ENCODE measurements at places on chromosomes 2 and 18. TPM values are rescaled to one million over a fixed set of nuclear protein-coding genes. Genes with fewer than 3 reads are reported as not detected.

DNA sequence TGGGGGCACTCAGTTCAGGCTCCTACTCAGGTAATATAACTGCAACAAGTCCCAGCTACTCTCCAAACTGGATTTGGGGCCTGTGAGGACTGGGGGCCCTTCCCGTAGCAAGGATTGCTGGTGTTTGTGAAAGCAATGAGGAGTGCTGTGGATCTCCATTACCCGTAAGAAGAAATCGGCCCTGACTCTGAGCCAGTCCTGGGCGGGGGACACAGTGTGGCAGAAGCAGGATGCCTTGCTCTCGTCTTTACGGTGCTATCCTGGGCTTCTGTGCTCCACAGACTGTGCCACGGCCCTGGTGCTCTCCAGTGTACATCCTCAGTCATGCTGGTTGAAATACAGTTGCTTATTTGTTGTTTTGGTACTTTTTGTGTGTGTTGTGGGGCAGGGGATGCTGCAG, 172.9 kb downstream of the NDUFA10 start:
- no peak for DNase-seq

DNA sequence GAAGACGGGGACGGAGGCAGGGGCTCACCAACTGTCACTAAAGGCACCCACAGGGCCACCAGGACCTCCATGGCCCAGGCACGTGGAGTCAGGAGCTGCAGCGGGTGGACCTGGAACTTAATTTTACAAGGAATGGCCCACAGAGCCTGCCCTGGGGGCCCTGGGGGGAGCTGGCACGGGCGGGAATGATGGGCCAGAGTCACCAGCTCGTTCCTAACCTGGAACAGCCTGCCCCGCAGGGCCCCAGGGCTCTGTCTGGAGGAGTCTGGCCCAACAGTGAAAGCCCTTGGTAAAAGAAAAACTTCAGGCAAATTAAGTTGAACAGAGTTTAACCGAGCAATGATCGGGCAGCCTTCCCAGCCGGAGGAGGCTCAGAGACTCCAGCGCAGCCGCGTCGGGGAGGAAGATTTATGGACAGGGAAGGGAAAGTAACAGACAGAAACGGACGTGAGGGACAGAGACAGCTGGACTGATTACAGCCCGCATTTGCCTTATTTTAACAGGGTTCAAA, 118.4 kb upstream of the TMEM18 start:
- peak; percentile 70 for DNase-seq

- DNase-seq = no peak
Measured at GRCh38 chr2:105872142-105872728, 127.5 kb downstream of the NCK2 start.

- no peak for DNase-seq
Measured at GRCh38 chr2:5057891-5058351, 634.3 kb upstream of the SOX11 start.

The MAL gene
- total RNA-seq = 8.3 TPM

The COMMD1 gene
- total RNA-seq = 56.0 TPM

GRCh38 chr2:35355056-35355455, 1000.5 kb upstream of the CRIM1 start:
- no peak for DNase-seq

The VWC2L gene
- total RNA-seq = 0.08 TPM

The HOXD9 gene
- not detected for total RNA-seq

DNA sequence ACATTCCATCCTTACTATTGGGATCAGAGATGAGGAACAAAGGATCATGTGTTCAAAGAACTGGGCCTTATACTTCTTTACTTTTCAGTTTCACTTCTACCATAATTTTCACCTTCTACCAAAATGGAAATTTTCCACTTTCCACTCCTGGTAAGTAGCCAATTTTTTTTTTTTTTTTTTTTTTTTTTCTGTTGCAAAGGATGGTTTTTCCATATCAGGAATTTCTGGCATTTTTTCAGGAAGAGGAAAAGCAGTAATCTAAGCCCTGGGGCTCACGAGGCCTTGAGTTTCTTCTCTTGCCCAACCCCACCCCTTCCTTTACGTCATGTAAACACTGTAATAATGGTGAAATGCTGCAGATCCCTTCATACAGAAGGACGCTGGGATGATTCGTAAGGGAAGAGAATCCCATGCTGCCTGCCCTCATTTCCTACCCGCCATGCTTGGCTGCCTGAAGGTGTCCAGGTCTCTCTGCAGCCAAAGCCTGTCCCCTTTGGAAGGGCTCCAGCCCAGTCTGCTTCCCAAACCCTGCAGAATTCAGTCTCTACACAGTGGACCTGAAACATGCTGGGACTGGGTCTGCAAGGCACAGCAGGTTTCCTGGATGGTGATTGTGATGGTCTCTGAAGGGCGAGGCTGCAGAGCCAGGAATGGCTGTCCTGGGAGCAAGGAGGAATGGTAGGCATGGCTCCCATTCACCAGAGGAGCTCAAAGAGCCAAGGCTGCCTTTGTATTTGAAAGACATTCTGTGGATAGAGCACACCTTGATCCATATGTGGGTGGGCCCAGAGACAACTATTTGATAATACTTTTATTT, 57.0 kb downstream of the EFR3B start:
- no peak for DNase-seq

- DNase-seq = no peak
Measured at GRCh38 chr2:140246957-140247356, 1466.8 kb upstream of the NXPH2 start.

The APCDD1 gene
- 9.9 TPM for total RNA-seq

DNA sequence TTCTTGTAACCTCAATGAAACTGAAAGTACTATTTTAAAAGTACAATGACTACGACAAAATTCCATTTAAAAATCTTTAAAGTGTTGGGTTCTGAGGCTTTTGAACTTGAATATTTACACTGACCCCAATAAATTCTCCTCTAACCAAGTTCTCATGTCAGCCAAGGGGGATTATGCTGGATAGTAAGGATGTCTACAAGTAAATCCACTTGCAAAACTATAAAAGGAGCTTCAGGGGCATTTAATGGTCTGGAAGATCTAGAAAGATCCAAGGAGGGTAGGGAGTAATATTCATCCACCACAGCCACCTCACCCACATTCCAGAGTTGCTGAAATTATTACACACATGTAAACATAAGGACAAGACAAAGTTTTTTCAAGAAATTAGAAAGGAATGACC, 81.8 kb downstream of the ST6GAL2 start:
- DNase-seq = no peak

GRCh38 chr2:1972011-1972410, 227.7 kb upstream of the PXDN start:
- no peak for DNase-seq

DNA sequence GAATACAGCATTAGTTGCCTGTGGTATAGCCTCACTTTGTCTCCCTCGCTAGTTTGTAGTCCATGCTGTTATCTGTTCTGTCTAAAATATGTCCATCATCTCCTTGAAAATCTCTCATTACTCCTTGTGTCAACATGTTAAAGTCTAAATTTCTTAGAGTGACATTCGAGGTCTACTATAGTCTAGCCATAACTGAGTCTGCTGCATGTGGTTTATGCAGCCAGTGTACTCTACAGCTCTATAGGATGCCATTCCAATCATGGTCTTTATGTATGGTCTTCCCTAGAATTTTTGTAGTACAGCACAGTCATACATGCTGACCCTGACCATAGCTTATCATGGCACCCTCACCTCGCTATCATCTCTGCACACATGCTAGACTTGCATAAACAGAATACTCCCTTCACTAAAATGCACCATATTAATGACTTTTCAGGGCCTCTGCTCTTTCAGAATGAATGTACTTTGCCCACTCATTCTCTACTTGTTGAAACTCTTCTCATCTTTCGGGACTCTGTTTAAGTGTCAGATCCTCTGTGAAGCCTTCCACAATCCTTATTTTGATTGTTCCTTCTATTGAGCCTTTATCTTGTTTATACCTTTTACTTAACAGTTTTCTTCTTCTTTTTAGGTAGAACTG, 12.8 kb downstream of the TANK start:
- DNase-seq = no peak

DNA sequence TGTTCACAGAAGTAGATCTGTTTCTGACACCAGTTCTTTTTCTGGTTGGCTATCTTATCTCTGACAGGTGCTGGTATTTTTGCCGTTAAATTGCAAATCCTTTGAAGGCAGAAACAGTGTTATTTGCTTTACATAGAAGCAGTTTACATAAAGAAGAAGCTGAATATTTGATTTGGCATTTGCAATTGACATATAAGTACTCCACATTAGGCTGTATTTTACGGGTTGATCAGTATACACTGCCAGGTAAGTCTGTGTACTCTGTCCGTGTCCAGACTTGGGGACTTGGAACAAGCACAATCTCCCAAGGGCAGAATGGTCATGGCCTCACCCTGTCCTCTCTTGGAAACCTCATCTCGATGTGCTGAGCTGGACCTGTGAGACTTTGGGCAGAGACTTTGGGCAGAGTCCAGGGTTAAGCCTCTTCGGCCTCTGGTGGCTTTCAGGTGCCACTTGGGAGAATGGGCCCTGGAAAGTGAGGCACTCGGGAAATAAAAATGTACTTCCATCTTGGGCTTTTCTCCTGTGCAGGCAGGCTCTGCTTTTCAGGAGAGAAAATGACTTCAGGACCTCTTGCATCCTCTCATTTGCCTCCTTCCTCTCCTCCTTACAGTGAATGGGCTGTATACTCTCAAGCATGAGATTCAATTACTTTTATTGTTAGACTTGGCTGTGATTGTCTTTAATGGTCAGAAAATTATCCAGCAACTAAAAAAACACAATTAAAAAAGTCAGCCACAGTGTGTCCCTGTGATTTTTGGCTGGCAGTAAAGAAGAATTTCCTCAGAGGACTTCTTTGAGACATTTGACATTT, 108.5 kb downstream of the RAPGEF4 start:
- no peak for DNase-seq

- no peak for DNase-seq
Measured at GRCh38 chr2:241269707-241270520, 45.6 kb downstream of the HDLBP start.

GRCh38 chr2:129062146-129062912, 743.7 kb upstream of the HS6ST1 start:
- DNase-seq = no peak

The STEAP3 gene
- total RNA-seq = 10.7 TPM

- DNase-seq = no peak
Measured at GRCh38 chr2:199710551-199710950, 140.4 kb downstream of the FTCDNL1 start.

GRCh38 chr2:100422320-100423055, 5.0 kb upstream of the CHST10 start:
- DNase-seq = no peak

The AQP4 gene
- 0.75 TPM for total RNA-seq

The ACAA2 gene
- 130 TPM for total RNA-seq

DNA sequence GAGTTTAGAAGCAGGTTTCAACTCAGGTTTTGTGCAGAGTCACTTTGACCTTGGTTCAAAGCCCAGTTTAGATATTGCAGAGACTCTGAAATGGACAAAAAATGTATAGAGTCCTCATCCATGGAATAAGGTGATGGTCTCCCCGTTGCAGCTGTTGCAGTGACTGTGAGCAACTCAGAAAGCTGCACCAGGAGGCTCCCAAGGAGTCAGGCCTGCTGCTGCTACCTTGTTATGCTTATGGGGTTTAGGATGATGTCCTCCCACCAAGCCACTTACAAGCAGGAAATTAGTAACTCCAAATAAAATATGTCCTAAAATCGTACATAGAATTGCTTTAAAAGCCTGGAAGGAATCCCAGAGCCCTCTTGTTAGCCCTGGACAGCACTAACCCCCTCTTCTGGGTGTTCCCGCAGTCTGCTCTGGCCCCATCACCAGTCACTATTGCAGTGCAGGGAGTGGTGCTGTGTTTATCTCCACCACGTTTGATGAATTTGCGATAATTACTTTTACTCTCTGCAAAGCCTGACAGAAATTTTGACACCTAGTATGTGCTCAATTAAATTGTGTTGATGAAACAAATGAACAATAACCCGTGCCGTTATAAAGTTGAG, 189.0 kb downstream of the CNTNAP5 start:
- no peak for DNase-seq

The MEP1B gene
- total RNA-seq = 0.13 TPM

DNA sequence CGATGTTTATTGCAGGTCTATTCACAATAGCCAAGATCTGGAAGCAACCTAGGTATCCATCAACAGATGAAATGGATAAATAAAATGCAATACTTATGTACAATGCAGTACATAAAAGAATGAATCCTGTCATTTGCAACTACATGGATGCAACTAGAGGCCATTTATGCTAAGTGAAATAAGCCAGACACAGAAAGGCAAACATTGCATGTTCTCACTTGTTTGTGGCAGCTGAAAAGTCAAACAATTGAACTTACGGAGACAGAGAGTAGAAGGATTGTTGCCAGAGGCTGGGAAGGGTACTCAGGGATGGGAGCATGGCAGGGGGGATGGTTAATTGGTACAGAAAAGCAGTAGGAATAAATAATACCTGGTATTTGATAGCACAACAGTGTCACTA, 563.9 kb downstream of the TMX3 start:
- DNase-seq = no peak

- DNase-seq = no peak
Measured at GRCh38 chr2:29865512-29865911, 55.9 kb downstream of the ALK start.

The SDC1 gene
- 0.32 TPM for total RNA-seq

The L3MBTL4 gene
- total RNA-seq = 0.70 TPM

The DYNAP gene
- total RNA-seq = not detected

GRCh38 chr2:238305965-238306671, 14.2 kb upstream of the TRAF3IP1 start:
- DNase-seq = no peak

GRCh38 chr2:172415865-172416183, 11.6 kb upstream of the ITGA6 start:
- DNase-seq = no peak

- DNase-seq = no peak
Measured at GRCh38 chr18:42087235-42087634, 132.2 kb downstream of the PIK3C3 start.

GRCh38 chr18:77106331-77106730, 26.3 kb downstream of the MBP start:
- no peak for DNase-seq

GRCh38 chr18:34837769-34838272, 127.7 kb downstream of the DTNA start:
- DNase-seq = no peak

The COL4A4 gene
- total RNA-seq = 3.0 TPM

DNA sequence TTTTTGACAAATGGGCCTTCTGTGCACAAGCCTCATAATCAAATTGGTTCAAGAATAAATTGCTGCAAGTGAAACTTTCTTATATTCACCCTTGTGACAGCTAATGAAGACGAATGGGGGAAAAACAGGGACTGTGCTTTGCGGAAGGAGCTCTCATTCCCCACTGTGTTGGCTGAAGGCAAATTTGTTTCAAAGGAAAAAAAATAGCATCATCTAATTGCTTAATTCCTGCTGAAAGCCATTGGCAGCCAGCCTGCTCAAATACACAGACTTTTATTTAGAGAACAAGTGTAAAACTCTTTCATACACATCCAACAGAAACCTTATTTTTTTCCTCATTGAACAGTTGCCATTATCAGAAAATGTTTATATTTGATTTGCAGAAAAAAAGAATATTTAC, 172.3 kb downstream of the ARL6IP6 start:
- DNase-seq = no peak

DNA sequence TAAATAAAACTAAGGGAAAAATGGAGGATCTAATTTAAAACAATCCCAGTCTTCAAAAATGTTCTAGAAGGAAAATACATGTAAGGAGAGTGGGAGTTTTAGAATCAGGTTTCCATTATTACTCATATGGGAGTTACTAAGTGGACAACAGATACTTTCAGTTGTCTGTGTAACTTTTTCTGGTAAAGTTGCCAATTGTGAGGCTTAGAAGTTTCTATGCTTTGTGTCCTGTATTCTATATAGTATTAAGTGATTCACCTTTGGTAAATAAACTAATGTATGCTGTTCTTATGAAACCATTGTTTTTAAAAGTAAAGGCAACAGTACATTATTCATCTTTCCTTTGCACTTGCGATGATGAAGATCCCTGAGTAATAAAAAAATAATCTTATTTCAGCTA, 274.9 kb downstream of the NR4A2 start:
- DNase-seq = no peak

All from cardiac septum (tissue), 1 donor.